ENCODE measurements at places on chromosomes 5 and 9.
A peak's percentile ranks its signal among the peaks of the same experiment; 100 is the strongest.

- DNase-seq, result no peak
Measured at GRCh38 chr5:82894716-82895115, 182.5 kb downstream of the TMEM167A start.

- DNase-seq, result no peak
Measured at GRCh38 chr9:68980341-68980914, 33.5 kb downstream of the PRKACG start.

- no peak for DNase-seq
Measured at GRCh38 chr9:75228893-75229292, 140.6 kb downstream of the OSTF1 start.

DNA sequence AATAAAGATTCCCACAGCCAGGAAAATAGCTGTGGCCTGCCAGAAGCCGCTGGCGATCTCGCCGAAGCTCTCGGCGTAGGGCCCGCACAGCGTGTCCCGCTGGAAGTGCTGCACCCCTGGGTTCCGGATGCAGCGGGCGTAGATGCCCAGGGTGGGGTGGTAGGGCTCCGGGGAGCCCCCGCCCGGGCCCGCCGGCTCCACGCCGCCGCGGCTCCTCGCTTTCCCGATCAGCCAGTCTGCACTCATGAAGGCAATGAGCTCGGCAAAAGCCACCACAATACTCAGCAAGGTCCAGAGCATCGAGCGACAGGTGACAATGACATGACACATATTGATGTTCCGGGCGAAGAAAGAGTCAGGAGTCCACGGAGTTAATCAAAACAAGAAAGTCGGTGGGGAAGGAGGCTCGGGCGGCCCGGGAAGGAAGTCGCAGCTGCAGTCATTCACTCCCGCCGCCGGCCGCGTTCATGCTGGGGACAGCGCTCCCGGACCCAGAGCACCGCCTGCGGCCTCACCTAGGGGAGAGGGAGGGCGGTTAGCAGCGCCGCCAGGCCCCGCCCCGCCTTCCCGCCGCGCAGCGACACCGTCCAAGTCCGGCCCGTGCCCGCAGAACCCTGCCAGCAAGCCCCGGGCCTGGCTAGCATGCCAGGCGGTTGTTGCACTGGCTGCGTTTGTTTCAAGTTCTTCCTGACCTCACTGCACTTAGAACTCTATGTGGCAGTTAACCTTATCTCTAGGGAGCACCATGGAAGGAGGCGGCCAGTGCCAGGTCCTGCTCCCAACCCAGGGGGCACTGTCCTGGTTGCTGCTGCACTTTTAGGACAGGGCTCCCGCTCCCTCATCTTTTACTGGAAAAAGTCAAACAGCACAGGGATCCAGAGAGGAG is 138.4 kb downstream of the LHFPL2 start:
- DNase-seq, result peak; percentile 59
